B cell (primary cell): ENCODE measurements at places on chromosomes 6 and 20. TPM values are rescaled to one million over a fixed set of nuclear protein-coding genes. Genes with fewer than 3 reads are reported as not detected.

UST gene
- 7.0 and 7.3 TPM in 2 replicates for polyA plus RNA-seq

AHI1 gene
- 4.7 and 8.3 TPM in 2 replicates for polyA plus RNA-seq

BPIFB1 gene
- polyA plus RNA-seq = not detected in 2 replicates

LY6G6F gene
- 0.32 TPM in 1 of 2 replicates, not detected in the other for polyA plus RNA-seq

NFKBIL1 gene
- polyA plus RNA-seq = 6.4 and 10.3 TPM in 2 replicates

KIAA0408 gene
- polyA plus RNA-seq = 0.25 and 0.58 TPM in 2 replicates

E2F1 gene
- 2.4 and 3.6 TPM in 2 replicates for polyA plus RNA-seq

CALHM5 gene
- polyA plus RNA-seq = not detected in 2 replicates

PKHD1 gene
- not detected in 2 replicates for polyA plus RNA-seq

THBD gene
- polyA plus RNA-seq = 0.62 and 0.78 TPM in 2 replicates

OR2B6 gene
- not detected in 2 replicates for polyA plus RNA-seq

LTB gene
- 832 and 938 TPM in 2 replicates for polyA plus RNA-seq

BYSL gene
- 5.8 and 6.0 TPM in 2 replicates for polyA plus RNA-seq

APOBEC2 gene
- polyA plus RNA-seq = not detected in 2 replicates

PRICKLE4 gene
- polyA plus RNA-seq = 0.60 and 0.75 TPM in 2 replicates

HLA-DRA gene
- polyA plus RNA-seq = 4,498 and 4,999 TPM in 2 replicates

SYTL3 gene
- 1.1 and 1.3 TPM in 2 replicates for polyA plus RNA-seq

EDN3 gene
- polyA plus RNA-seq = 0.04 TPM in 2 replicates

TMEM244 gene
- polyA plus RNA-seq = not detected in 2 replicates

SOX12 gene
- polyA plus RNA-seq = 4.6 and 5.3 TPM in 2 replicates

LTV1 gene
- polyA plus RNA-seq = 7.8 and 19.8 TPM in 2 replicates

SIRPB1 gene
- 0.78 and 1.3 TPM in 2 replicates for polyA plus RNA-seq

SLC17A3 gene
- polyA plus RNA-seq = 0.19 TPM in 1 of 2 replicates, not detected in the other

SASH1 gene
- polyA plus RNA-seq = 0.01 TPM in 2 replicates

CLVS2 gene
- polyA plus RNA-seq = not detected in 2 replicates

POPDC3 gene
- not detected in 2 replicates for polyA plus RNA-seq

DDX43 gene
- polyA plus RNA-seq = 2.1 and 2.6 TPM in 2 replicates

FAM83C gene
- not detected in 2 replicates for polyA plus RNA-seq

PTPRA gene
- polyA plus RNA-seq = 32.1 and 39.6 TPM in 2 replicates

BNIP5 gene
- 0.06 and 0.09 TPM in 2 replicates for polyA plus RNA-seq

ZC2HC1B gene
- 0.36 and 0.51 TPM in 2 replicates for polyA plus RNA-seq

GNMT gene
- 4.1 and 5.9 TPM in 2 replicates for polyA plus RNA-seq

NRN1 gene
- polyA plus RNA-seq = 0.40 and 0.51 TPM in 2 replicates

SAMD5 gene
- polyA plus RNA-seq = not detected in 2 replicates

SLC35D3 gene
- polyA plus RNA-seq = not detected in 2 replicates

TAP2 gene
- polyA plus RNA-seq = 66.1 and 81.2 TPM in 2 replicates

ZFP57 gene
- 0.39 and 2.3 TPM in 2 replicates for polyA plus RNA-seq

RAD21L1 gene
- polyA plus RNA-seq = not detected in 2 replicates

OLIG3 gene
- polyA plus RNA-seq = not detected in 2 replicates

SIM1 gene
- polyA plus RNA-seq = not detected in 2 replicates

GSTA4 gene
- 4.9 and 8.4 TPM in 2 replicates for polyA plus RNA-seq

MAS1 gene
- not detected in 2 replicates for polyA plus RNA-seq

B4GALT5 gene
- polyA plus RNA-seq = 3.4 and 6.0 TPM in 2 replicates

GSTA2 gene
- polyA plus RNA-seq = not detected in 2 replicates

RAET1L gene
- not detected in 2 replicates for polyA plus RNA-seq
